ENCODE measurements at places on chromosomes 11 and 22. TPM values are rescaled to one million over a fixed set of nuclear protein-coding genes. Genes with fewer than 3 reads are reported as not detected.

The HOATZ gene
- not detected for total RNA-seq

The MPZL2 gene
- total RNA-seq = not detected

The CALCA gene
- total RNA-seq = not detected

The FOLH1 gene
- 0.73 TPM for total RNA-seq

Data from subcutaneous preadipocyte (primary cell).